Natural killer cell (primary cell): ENCODE measurements at places on chromosomes 2 and 18.

- H3K27ac ChIP-seq = no peak overlapping the region
- DNase-seq = no peak
- H3K4me3 ChIP-seq = no peak overlapping the region
- no peaks in the 10 kb centered on the region for H3K36me3 ChIP-seq
- no peaks in the 10 kb centered on the region for H3K4me1 ChIP-seq
Observed at GRCh38 chr2:24863641-24864040, 56.4 kb downstream of the ADCY3 start.

GRCh38 chr2:238790833-238791230, 57.1 kb upstream of the TWIST2 start:
- H3K4me1 ChIP-seq = no peaks in the 10 kb centered on the region
- no peak overlapping the region for H3K4me3 ChIP-seq
- H3K27me3 ChIP-seq = no peaks in the 10 kb centered on the region
- H3K27ac ChIP-seq = no peak overlapping the region
- no peak for DNase-seq

DNA sequence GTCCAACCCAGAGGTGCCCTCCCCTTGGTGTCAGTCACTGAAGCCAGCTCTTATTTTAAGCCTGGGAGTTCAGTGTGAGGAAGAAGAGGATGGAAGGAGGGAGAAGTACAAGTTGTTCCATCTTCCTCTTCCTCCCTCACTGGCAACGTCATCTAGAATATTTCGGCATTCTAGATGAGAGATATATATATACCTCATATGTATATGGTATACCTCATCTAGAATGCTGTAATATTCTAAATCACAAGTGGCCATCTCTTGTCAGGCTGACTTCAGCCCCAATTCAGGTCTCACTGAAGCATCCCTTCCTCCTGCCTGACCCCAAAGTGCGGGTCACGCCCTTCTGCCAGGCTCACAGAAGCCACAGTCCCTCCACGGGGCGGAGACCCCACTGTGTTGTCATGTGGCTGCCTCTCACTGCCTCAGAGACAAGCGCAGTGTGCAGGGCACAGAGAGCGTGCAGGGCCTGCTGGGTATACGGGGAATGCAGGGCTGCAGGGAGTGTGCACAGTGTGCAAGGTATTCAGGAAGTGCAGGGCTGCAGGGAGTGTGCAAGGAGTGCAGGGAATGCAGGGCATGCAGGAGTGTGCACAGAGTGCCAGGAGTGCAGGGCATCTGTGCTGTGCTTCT, 32.8 kb upstream of the B3GNT7 start:
- H3K4me1 ChIP-seq = peaks cover 35% of the 10 kb centered on the region
- H3K4me3 ChIP-seq = no peak overlapping the region
- H3K27ac ChIP-seq = peak overlapping the region; percentile 85
- no peaks in the 10 kb centered on the region for H3K36me3 ChIP-seq
- H3K27me3 ChIP-seq = no peaks in the 10 kb centered on the region
- DNase-seq = no peak

GRCh38 chr2:189267925-189268579, 88.5 kb upstream of the COL5A2 start:
- no peaks in the 10 kb centered on the region for H3K36me3 ChIP-seq
- no peaks in the 10 kb centered on the region for H3K27me3 ChIP-seq
- H3K4me1 ChIP-seq = no peaks in the 10 kb centered on the region
- DNase-seq = no peak

GRCh38 chr2:25551316-25551715, 122.1 kb downstream of the DTNB start:
- no peak overlapping the region for H3K27ac ChIP-seq
- H3K4me3 ChIP-seq = no peak overlapping the region
- H3K36me3 ChIP-seq = no peaks in the 10 kb centered on the region
- no peaks in the 10 kb centered on the region for H3K27me3 ChIP-seq

- H3K27ac ChIP-seq = no peak overlapping the region
- H3K4me1 ChIP-seq = no peaks in the 10 kb centered on the region
- no peak overlapping the region for H3K4me3 ChIP-seq
Observed at GRCh38 chr2:134897932-134898331, 20.7 kb upstream of the CCNT2 start.

DNA sequence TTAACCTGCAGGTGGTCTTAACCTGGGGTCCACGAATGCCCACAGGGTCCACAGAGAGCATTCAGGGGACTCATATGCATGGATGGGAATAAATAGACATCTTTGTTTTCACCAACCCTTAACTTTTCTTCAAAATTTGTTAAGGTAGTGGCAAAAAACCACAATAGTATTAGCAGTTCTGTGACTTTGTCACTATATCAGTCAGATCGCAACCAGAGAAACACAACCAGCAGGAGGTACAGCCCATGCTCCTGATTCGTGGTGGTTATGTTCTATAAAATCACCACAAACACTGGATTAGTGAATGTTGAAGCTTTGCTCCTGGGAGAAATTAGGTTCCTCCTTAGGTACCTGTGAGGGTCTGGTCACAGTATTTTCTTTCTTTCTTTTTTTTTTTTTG, 31.6 kb downstream of the B3GNT7 start:
- H3K4me1 ChIP-seq = peaks cover 39% of the 10 kb centered on the region
- no peaks in the 10 kb centered on the region for H3K27me3 ChIP-seq
- H3K36me3 ChIP-seq = no peaks in the 10 kb centered on the region
- no peak for DNase-seq
- peak overlapping the region; percentile 93 for H3K27ac ChIP-seq
- peak overlapping the region; percentile 20 for H3K4me3 ChIP-seq

- no peaks in the 10 kb centered on the region for H3K4me1 ChIP-seq
- H3K4me3 ChIP-seq = no peak overlapping the region
- no peak for DNase-seq
- H3K36me3 ChIP-seq = no peaks in the 10 kb centered on the region
Observed at GRCh38 chr2:235468978-235469655, 24.7 kb upstream of the AGAP1 start.

DNA sequence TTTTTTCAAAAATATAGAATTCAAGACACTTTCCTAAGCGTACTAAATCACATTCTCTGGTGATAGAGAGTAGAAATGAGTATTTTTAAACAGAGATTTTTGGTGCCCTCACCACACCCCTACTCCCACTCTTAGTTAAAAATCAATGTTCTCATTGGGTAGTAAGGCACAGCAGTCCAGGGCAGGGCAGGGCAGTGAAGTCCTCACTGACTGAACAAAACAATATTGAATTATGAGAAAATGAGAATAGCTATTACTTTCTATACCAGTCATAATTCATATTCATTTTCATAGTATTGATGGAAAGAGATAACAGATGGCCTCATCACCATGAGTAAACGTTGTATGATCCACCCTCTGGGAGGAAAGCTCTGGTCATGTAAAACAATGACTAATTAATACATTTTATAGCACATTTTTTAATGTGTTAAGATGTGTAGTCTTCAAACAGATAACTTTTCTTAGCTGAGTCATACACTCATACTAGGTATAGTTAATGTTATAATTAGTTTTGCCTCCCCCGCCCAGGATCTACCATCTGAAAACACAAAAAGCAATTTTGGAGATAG, 686.1 kb downstream of the KCNJ3 start:
- no peaks in the 10 kb centered on the region for H3K36me3 ChIP-seq
- DNase-seq = no peak
- no peaks in the 10 kb centered on the region for H3K4me1 ChIP-seq
- no peak overlapping the region for H3K4me3 ChIP-seq
- no peak overlapping the region for H3K27ac ChIP-seq

DNA sequence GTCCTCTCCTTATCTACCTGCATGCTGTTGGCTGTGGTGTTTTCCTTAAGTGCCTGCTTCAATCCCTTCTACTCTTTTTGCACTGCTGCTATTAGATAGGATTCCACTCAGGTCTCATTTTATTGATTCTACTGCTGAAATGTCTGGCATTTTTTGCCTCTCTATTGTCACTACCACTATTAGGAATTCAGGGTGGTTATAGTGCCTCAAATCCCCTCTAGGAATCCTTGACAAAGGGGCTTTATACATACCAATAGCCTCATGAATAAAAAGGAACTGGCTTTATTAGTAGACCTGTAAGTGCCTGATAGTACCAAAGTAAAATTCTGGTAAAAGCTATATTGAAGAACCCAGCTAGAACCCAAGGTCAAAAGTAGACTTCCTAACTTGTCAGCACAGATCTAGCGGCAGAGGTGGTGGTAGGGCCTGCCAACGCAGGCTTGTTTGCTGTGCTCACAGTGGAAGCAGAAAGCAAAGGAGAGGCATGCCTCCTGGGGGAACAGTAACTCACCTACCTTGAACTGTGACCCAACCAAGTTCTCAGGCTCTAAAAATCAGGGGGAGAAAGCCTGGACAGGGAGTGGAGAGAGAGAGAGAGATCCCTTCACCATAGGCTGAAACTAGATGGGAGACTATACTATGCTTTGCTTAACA, 200.8 kb downstream of the RAB3GAP1 start:
- H3K27ac ChIP-seq = no peak overlapping the region
- H3K27me3 ChIP-seq = no peaks in the 10 kb centered on the region
- no peaks in the 10 kb centered on the region for H3K36me3 ChIP-seq
- no peak for DNase-seq
- H3K4me1 ChIP-seq = no peaks in the 10 kb centered on the region

GRCh38 chr2:241559323-241560161, 997 bp downstream of the BOK start:
- H3K4me3 ChIP-seq = peak overlapping the region; percentile 32
- H3K27me3 ChIP-seq = peaks cover 13% of the 10 kb centered on the region
- no peaks in the 10 kb centered on the region for H3K36me3 ChIP-seq
- H3K4me1 ChIP-seq = peaks cover 17% of the 10 kb centered on the region
- DNase-seq = no peak

GRCh38 chr2:199216253-199216652, 241.5 kb downstream of the SATB2 start:
- DNase-seq = no peak
- H3K27ac ChIP-seq = no peak overlapping the region
- no peaks in the 10 kb centered on the region for H3K4me1 ChIP-seq
- H3K27me3 ChIP-seq = no peaks in the 10 kb centered on the region
- no peak overlapping the region for H3K4me3 ChIP-seq

GRCh38 chr2:15412309-15412708, 148.8 kb downstream of the NBAS start:
- no peak overlapping the region for H3K27ac ChIP-seq
- DNase-seq = no peak
- no peak overlapping the region for H3K4me3 ChIP-seq
- no peaks in the 10 kb centered on the region for H3K4me1 ChIP-seq

GRCh38 chr2:171895786-171896185, 1.7 kb upstream of the SLC25A12 start:
- peaks cover 11% of the 10 kb centered on the region for H3K4me1 ChIP-seq
- H3K4me3 ChIP-seq = no peak overlapping the region
- H3K36me3 ChIP-seq = no peaks in the 10 kb centered on the region
- no peak overlapping the region for H3K27ac ChIP-seq

- DNase-seq = no peak
- H3K27me3 ChIP-seq = no peaks in the 10 kb centered on the region
- no peak overlapping the region for H3K27ac ChIP-seq
- no peak overlapping the region for H3K4me3 ChIP-seq
Observed at GRCh38 chr2:155190342-155190741, 491.8 kb downstream of the KCNJ3 start.

DNA sequence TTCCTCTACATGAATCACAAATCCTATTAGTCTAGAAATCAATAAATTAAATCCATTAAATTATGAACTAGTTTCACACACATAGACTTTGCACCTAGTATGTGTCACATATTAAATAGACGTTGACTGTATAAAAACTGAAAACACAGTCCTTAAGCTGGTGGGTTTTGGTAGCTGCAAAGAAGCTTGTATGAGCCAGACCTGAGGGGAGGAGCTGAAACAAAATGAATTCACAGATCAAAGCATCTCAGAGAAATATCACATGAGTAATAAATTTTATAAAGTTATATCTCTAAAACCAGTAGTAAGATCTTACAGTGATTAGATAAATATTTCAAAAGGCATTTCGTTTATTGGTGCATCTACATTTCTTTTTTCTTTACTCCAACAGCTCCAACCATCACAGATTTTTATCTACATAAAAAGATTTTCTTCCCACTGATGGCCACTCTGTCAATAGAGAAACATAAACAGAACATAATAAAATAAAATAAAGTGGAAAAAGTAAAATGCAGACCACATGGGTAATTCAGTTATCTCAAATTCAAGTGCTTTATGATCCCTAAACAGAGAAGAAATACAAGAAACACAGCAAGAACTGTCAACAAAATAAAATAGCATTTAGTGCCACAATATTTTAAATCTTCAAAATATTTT, 420.0 kb upstream of the CYRIA start:
- no peaks in the 10 kb centered on the region for H3K27me3 ChIP-seq
- no peak for DNase-seq
- H3K4me3 ChIP-seq = no peak overlapping the region
- no peaks in the 10 kb centered on the region for H3K4me1 ChIP-seq
- no peak overlapping the region for H3K27ac ChIP-seq

GRCh38 chr2:75058427-75058826, 100.0 kb downstream of the POLE4 start:
- no peaks in the 10 kb centered on the region for H3K4me1 ChIP-seq
- H3K36me3 ChIP-seq = no peaks in the 10 kb centered on the region
- H3K4me3 ChIP-seq = no peak overlapping the region
- DNase-seq = no peak
- no peaks in the 10 kb centered on the region for H3K27me3 ChIP-seq

- DNase-seq = no peak
- H3K27ac ChIP-seq = no peak overlapping the region
- H3K36me3 ChIP-seq = no peaks in the 10 kb centered on the region
- H3K4me3 ChIP-seq = no peak overlapping the region
- H3K4me1 ChIP-seq = no peaks in the 10 kb centered on the region
Observed at GRCh38 chr2:167258712-167259111, 370.4 kb downstream of the XIRP2 start.

DNA sequence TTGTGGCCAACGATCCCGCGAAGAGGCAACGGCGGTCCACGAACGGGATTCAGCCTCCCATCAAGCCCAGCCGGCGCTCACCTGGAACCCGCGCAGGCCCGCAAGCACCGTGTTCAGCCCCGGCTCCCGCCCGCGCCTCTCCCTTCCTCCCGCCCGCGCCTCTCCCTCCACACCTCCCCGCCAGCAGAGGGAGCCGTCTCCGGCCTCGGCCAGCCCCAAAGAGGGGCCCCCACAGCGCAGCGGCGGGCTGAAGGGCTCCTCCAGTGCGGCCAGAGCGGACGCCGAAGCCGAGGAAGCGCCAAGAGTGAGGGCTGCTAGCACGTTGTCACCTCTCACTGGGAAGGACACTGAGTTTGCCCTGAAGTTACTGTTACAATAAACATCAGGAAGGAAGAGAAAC, 55.3 kb upstream of the LAPTM4A start:
- H3K27ac ChIP-seq = no peak overlapping the region
- DNase-seq = peak; percentile 46
- H3K4me1 ChIP-seq = peaks cover 3% of the 10 kb centered on the region
- no peak overlapping the region for H3K4me3 ChIP-seq
- no peaks in the 10 kb centered on the region for H3K36me3 ChIP-seq

- no peak for DNase-seq
- H3K27me3 ChIP-seq = no peaks in the 10 kb centered on the region
- H3K4me3 ChIP-seq = no peak overlapping the region
Observed at GRCh38 chr2:186399082-186399644, 86.9 kb upstream of the ZC3H15 start.
